A549 treated with ZK216348 at 1 μM for 4 hours (cell line): ENCODE measurements at places on chromosomes 2 and 18. TPM values are rescaled to one million over a fixed set of nuclear protein-coding genes. Genes with fewer than 3 reads are reported as not detected.

The GPAT2 gene
- total RNA-seq: not detected in 5 replicates

The CRYGC gene
- total RNA-seq: not detected in 5 replicates

The ACMSD gene
- not detected in 5 replicates for total RNA-seq

The THUMPD2 gene
- 13.0 to 17.8 TPM (median 13.5 TPM) in 5 replicates for total RNA-seq

The CYB5A gene
- 120 to 171 TPM (median 127 TPM) in 5 replicates for total RNA-seq

The TRIM43 gene
- total RNA-seq: not detected in 5 replicates

The PIEZO2 gene
- 0.47 to 1.5 TPM (median 1.2 TPM) in 5 replicates for total RNA-seq

The CCDC150 gene
- total RNA-seq: 4.2 to 8.0 TPM (median 5.6 TPM) in 5 replicates

The TRIM43B gene
- not detected in 5 replicates for total RNA-seq

The BCL11A gene
- 0.07 to 0.78 TPM (median 0.51 TPM) in 3 of 5 replicates, not detected in the others for total RNA-seq

The HNRNPA3 gene
- 362 to 453 TPM (median 394 TPM) in 5 replicates for total RNA-seq

The PID1 gene
- total RNA-seq: 3.6 to 4.3 TPM (median 4.1 TPM) in 5 replicates

The SPHKAP gene
- total RNA-seq: 0.02 TPM in 1 of 5 replicates, not detected in the others

The DBI gene
- total RNA-seq: 375 to 570 TPM (median 386 TPM) in 5 replicates

The TRABD2A gene
- total RNA-seq: 7.9 to 12.9 TPM (median 12.4 TPM) in 5 replicates

The SCN7A gene
- total RNA-seq: not detected in 5 replicates

The ADD2 gene
- total RNA-seq: 21.3 to 31.7 TPM (median 25.0 TPM) in 5 replicates

The KIAA1328 gene
- total RNA-seq: 1.2 to 1.8 TPM (median 1.3 TPM) in 5 replicates

The TANK gene
- 26.6 to 60.0 TPM (median 32.5 TPM) in 5 replicates for total RNA-seq

The DUSP19 gene
- 0.25 to 0.83 TPM (median 0.55 TPM) in 5 replicates for total RNA-seq

The HRH4 gene
- total RNA-seq: not detected in 5 replicates

The FEV gene
- total RNA-seq: not detected in 5 replicates

The CPO gene
- 0.13 TPM in 1 of 5 replicates, not detected in the others for total RNA-seq

The LYPD1 gene
- total RNA-seq: 12.0 to 19.6 TPM (median 15.8 TPM) in 5 replicates
